ENCODE measurements at places on chromosomes 12 and 14. TPM values are rescaled to one million over a fixed set of nuclear protein-coding genes. Genes with fewer than 3 reads are reported as not detected.

Gene SPX
- total RNA-seq, result not detected

Gene AKAP3
- total RNA-seq, result 3.0 TPM

Gene SLC17A8
- total RNA-seq, result not detected

- no peaks in the 10 kb centered on the region for H3K36me3 ChIP-seq
- no peak overlapping the region for H3K27ac ChIP-seq
- no peak for DNase-seq
- no peak overlapping the region for H3K4me3 ChIP-seq
Observed at GRCh38 chr12:32298917-32299316, 100.4 kb upstream of the FGD4 start.

GRCh38 chr12:105357162-105357691 lies 26.7 kb downstream of the C12orf75 start:
- H3K27ac ChIP-seq, result no peak overlapping the region
- H3K27me3 ChIP-seq, result 0 out of 2 replicates have a peak, but pooled peaks cover 14% of the 10 kb centered on the region
- H3K4me3 ChIP-seq, result no peak overlapping the region
- H3K36me3 ChIP-seq, result no peaks in the 10 kb centered on the region

GRCh38 chr12:21169878-21170472 lies 39.0 kb downstream of the SLCO1B1 start:
- H3K36me3 ChIP-seq, result no peaks in the 10 kb centered on the region
- no peak overlapping the region for H3K4me3 ChIP-seq
- H3K4me1 ChIP-seq, result no peaks in the 10 kb centered on the region
- peak; percentile 53 for DNase-seq
- H3K27ac ChIP-seq, result no peak overlapping the region

DNA sequence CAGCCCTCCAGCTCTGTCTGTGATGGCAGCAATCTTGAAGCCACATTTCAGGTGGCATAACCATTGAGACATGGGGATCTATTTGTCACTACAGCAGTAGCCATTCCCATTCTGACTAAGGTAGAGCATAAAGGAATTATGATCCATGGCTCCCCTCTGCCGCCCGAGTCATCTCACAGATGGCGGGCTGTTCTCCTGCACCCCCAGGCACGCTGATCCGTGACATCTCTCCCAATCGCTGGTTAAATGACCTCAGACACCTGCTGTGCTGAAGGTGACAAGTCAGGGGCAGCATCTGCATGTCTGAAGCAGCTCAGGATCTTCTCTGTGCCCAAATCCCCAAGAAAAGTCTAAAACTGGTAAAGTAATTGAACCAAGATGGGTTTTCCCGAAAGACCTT lies 124.3 kb downstream of the ZFP36L1 start:
- no peak overlapping the region for H3K4me3 ChIP-seq
- H3K27me3 ChIP-seq, result no peaks in the 10 kb centered on the region
- H3K27ac ChIP-seq, result peak overlapping the region; percentile 84
- peaks cover 82% of the 10 kb centered on the region for H3K4me1 ChIP-seq
- no peak for DNase-seq
- H3K36me3 ChIP-seq, result no peaks in the 10 kb centered on the region

Gene OASL
- 1.7 TPM for total RNA-seq

DNA sequence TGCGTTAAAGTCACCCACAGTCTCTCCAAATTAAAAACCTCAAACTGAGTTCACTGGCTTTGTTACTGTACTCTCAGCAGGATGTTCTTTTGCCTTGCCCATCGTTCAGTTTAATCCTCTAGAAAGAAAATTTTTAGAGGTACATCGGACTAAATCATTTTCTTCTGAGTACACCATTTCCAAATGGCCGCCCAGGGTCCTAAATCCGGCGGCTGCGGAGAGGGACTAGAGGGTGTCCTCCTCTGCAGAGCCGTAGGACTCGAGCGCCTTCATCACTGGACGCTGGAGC lies 1.4 kb downstream of the LIN7A start:
- DNase-seq, result no peak
- no peaks in the 10 kb centered on the region for H3K36me3 ChIP-seq
- H3K27me3 ChIP-seq, result peaks cover 9% of the 10 kb centered on the region
- H3K27ac ChIP-seq, result no peak overlapping the region

- DNase-seq, result no peak
- H3K4me1 ChIP-seq, result peaks cover 27% of the 10 kb centered on the region
- H3K27ac ChIP-seq, result no peak overlapping the region
- H3K4me3 ChIP-seq, result no peak overlapping the region
Observed at GRCh38 chr12:47039756-47040155, 39.7 kb upstream of the PCED1B start.

DNA sequence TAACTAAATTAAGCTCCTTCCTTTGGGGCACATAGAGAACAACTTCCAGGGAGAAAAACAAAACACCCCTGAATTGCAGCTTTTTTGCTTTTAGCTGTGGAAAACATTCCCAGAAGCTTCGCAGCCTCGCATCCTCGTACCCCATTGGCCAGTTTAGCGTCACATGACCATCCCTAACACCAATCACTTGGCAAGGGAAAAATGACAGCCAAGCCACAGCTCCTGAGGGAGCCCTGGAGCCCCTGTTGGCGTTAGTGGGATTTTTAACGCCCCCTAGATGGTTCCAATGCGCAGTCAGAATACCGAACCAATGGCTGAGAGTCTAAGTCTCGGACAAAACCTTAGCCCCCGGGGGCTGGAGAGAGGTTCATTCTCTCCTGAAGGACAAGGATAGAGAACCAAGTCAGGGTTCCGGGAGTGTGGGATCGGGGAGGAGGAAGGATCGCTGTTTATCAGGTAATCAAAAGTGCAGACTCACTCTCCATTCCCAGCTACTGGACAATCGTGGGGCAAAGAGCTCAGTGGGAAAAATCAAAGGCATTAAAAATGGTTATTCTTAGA lies 135.6 kb upstream of the HIF1A start:
- peaks cover 79% of the 10 kb centered on the region for H3K4me1 ChIP-seq
- no peak for DNase-seq
- H3K4me3 ChIP-seq, result no peak overlapping the region
- peak overlapping the region; percentile 98 for H3K27ac ChIP-seq
- H3K36me3 ChIP-seq, result no peaks in the 10 kb centered on the region
- H3K27me3 ChIP-seq, result no peaks in the 10 kb centered on the region

- H3K27me3 ChIP-seq, result no peaks in the 10 kb centered on the region
- no peak for DNase-seq
- no peak overlapping the region for H3K27ac ChIP-seq
- peaks cover 30% of the 10 kb centered on the region for H3K36me3 ChIP-seq
Observed at GRCh38 chr12:45305907-45306306, 90.0 kb downstream of the ANO6 start.

Gene PLEKHD1
- 0.65 TPM for total RNA-seq

Gene HSPB8
- 6.0 TPM for total RNA-seq

Gene KRT4
- total RNA-seq, result 3.0 TPM

DNA sequence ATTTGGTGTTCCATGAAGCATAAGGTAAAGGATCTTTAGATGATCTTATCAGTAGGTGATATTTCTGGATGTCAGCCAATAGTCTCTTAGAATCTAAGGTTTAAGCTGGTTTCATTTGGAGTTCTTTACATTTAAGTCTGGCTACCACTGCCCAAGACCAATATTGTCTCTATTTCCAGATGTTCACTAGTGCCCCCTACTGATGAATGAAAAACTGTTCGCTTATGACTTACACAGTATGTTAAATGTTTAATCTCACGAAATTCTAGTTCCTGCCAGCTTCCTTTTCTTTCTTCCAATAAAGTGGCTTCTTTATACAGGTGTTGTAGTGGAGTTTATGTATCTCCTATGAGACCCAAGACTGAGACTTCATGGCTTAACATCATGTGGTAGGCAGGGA lies 31.8 kb upstream of the MIS18BP1 start:
- no peak for DNase-seq
- H3K27ac ChIP-seq, result no peak overlapping the region
- no peaks in the 10 kb centered on the region for H3K36me3 ChIP-seq
- H3K4me1 ChIP-seq, result no peaks in the 10 kb centered on the region

GRCh38 chr14:76289276-76289675 lies 86.7 kb upstream of the ESRRB start:
- no peak overlapping the region for H3K4me3 ChIP-seq
- no peaks in the 10 kb centered on the region for H3K36me3 ChIP-seq
- peaks cover 75% of the 10 kb centered on the region for H3K27me3 ChIP-seq

- no peak overlapping the region for H3K4me3 ChIP-seq
- no peak for DNase-seq
- H3K4me1 ChIP-seq, result no peaks in the 10 kb centered on the region
- no peaks in the 10 kb centered on the region for H3K36me3 ChIP-seq
Observed at GRCh38 chr14:98167705-98168104, 1104.3 kb downstream of the BCL11B start.

DNA sequence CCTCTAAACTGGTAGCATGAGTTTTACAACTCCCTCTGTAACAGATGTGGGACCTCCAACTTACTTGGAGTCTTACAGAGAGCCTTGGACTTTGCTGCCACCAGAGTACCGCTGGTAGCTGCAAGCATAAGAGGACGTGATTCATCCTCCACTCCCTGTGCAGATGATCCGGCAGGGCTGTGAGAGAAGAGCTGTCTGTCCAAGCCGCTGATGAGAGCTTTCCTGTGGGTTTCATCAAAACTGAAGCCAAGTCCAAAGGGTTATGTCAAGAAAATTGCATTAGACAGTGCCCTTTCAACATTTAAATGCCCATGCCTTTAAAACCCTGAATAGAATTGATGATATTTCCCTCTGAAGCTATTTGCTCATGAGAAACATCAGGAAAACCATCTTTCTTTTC lies 85.8 kb downstream of the LLPH start:
- H3K4me3 ChIP-seq, result no peak overlapping the region
- H3K27ac ChIP-seq, result no peak overlapping the region
- H3K4me1 ChIP-seq, result peaks cover 9% of the 10 kb centered on the region
- no peaks in the 10 kb centered on the region for H3K27me3 ChIP-seq
- H3K36me3 ChIP-seq, result no peaks in the 10 kb centered on the region

- DNase-seq, result peak; percentile 84
- H3K36me3 ChIP-seq, result no peaks in the 10 kb centered on the region
- peak overlapping the region; percentile 50 for H3K4me3 ChIP-seq
- H3K27ac ChIP-seq, result peak overlapping the region; percentile 61
- H3K27me3 ChIP-seq, result no peaks in the 10 kb centered on the region
Observed at GRCh38 chr14:102551995-102552705, 40.3 kb upstream of the RCOR1 start.

DNA sequence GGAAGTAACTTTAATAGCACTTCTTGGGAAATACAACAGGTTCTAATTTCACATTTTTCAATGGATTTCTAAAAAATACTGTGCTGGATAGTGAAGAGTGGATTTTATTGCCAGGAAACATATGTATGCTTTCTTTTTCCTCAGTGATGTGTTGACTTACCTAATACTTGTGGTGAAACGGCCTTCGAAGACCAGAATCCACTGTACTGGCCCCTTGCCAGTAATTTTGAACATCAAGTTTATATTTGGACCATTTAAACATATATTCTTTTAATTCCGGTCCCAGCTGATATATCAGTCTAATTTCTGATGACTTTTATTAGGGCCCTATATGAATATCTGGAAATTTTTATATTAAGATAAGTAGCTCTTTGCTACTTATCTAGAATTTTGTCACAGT lies 1.8 kb downstream of the MSRB3 start:
- H3K27me3 ChIP-seq, result peaks cover 18% of the 10 kb centered on the region
- no peaks in the 10 kb centered on the region for H3K36me3 ChIP-seq
- no peak overlapping the region for H3K27ac ChIP-seq
- peaks cover 4% of the 10 kb centered on the region for H3K4me1 ChIP-seq
- no peak overlapping the region for H3K4me3 ChIP-seq

DNA sequence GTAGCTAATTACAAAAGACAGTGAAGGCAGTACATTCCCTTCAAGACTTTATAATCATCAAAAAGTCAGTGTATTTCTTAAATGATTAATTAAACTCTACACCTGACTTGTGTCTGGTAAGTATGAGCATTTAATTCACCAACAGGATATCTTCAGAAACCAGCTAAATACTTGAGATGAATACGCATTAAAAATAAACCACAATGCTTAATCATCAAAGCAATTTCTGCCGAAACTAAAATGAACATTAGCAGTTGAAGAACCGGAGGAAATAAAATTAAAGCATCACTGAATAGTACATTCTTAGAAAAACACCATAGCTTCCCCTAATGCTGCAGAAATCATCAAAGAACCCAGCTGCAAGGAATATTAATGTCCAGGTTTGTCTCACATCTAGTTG lies 32.7 kb downstream of the SLC25A21 start:
- DNase-seq, result no peak
- no peaks in the 10 kb centered on the region for H3K27me3 ChIP-seq
- no peaks in the 10 kb centered on the region for H3K4me1 ChIP-seq

DNA sequence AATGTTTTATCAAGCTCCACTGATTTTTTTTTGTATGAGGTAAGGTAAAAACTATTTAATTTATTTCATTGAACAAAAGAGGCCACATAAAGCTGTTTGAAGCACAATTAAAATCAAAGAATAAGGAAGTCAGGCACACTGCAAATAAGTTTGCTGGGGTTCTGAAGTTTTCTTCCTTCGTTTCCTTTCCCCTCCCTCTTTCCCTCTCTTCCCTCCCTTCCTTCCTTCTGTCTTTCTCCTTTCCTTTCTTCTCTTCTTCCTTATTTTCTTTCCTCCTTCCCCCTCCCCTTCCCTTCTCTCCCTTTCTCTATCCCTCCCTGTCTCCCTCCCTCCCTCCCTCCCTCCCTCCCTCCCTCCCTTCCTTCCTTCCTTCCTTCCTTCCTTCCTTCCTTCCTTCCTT lies 78.7 kb downstream of the ALX1 start:
- DNase-seq, result no peak
- H3K27ac ChIP-seq, result no peak overlapping the region
- peaks cover 11% of the 10 kb centered on the region for H3K4me1 ChIP-seq
- H3K27me3 ChIP-seq, result no peaks in the 10 kb centered on the region

GRCh38 chr12:122874081-122874480 lies 21.8 kb downstream of the VPS37B start:
- H3K4me1 ChIP-seq, result no peaks in the 10 kb centered on the region
- DNase-seq, result no peak
- H3K27ac ChIP-seq, result no peak overlapping the region
- no peaks in the 10 kb centered on the region for H3K27me3 ChIP-seq
- peaks cover 8% of the 10 kb centered on the region for H3K36me3 ChIP-seq
- no peak overlapping the region for H3K4me3 ChIP-seq

- no peaks in the 10 kb centered on the region for H3K27me3 ChIP-seq
- no peak overlapping the region for H3K27ac ChIP-seq
- peaks cover 9% of the 10 kb centered on the region for H3K4me1 ChIP-seq
- no peak for DNase-seq
- no peak overlapping the region for H3K4me3 ChIP-seq
- no peaks in the 10 kb centered on the region for H3K36me3 ChIP-seq
Observed at GRCh38 chr12:64569923-64570691, 40.2 kb upstream of the RASSF3 start.

GRCh38 chr12:108425238-108425795 lies 86.2 kb upstream of the CMKLR1 start:
- no peak for DNase-seq
- H3K27me3 ChIP-seq, result peaks cover 48% of the 10 kb centered on the region
- H3K36me3 ChIP-seq, result no peaks in the 10 kb centered on the region
- no peak overlapping the region for H3K4me3 ChIP-seq
- no peaks in the 10 kb centered on the region for H3K4me1 ChIP-seq

GRCh38 chr14:101518611-101519473 lies 42.5 kb upstream of the DIO3 start:
- no peak overlapping the region for H3K4me3 ChIP-seq
- H3K27ac ChIP-seq, result no peak overlapping the region
- H3K27me3 ChIP-seq, result no peaks in the 10 kb centered on the region
- DNase-seq, result peak; percentile 22

Gene DLST
- total RNA-seq, result 309 TPM

- H3K27me3 ChIP-seq, result no peaks in the 10 kb centered on the region
- no peaks in the 10 kb centered on the region for H3K4me1 ChIP-seq
- DNase-seq, result no peak
- H3K36me3 ChIP-seq, result no peaks in the 10 kb centered on the region
Observed at GRCh38 chr12:81942594-81942993, 183.4 kb upstream of the PPFIA2 start.

Gene STXBP6
- 10.0 TPM for total RNA-seq

Data from PC-9 (cell line).